Aorta (tissue), 5 donors: ENCODE measurements at places on chromosomes 5 and 9.

GRCh38 chr5:76771705-76772405, 47.0 kb upstream of the F2RL1 start:
- DNase-seq: no peak

GRCh38 chr9:133522073-133522910, 2.5 kb downstream of the MYMK start:
- no peak for DNase-seq

GRCh38 chr5:128506643-128507042, 31.4 kb downstream of the FBN2 start:
- no peak for DNase-seq

- no peak for DNase-seq
Measured at GRCh38 chr9:97779608-97780007, 73.4 kb upstream of the FOXE1 start.

GRCh38 chr9:93698140-93698908, 121.9 kb downstream of the PHF2 start:
- peak; percentile 45 for DNase-seq
